ENCODE measurements at places on chromosomes 7 and 10.
A peak's percentile ranks its signal among the peaks of the same experiment; 100 is the strongest.

- no peak for DNase-seq
Observed at GRCh38 chr7:151239837-151240459, 7.7 kb downstream of the CHPF2 start.

DNA sequence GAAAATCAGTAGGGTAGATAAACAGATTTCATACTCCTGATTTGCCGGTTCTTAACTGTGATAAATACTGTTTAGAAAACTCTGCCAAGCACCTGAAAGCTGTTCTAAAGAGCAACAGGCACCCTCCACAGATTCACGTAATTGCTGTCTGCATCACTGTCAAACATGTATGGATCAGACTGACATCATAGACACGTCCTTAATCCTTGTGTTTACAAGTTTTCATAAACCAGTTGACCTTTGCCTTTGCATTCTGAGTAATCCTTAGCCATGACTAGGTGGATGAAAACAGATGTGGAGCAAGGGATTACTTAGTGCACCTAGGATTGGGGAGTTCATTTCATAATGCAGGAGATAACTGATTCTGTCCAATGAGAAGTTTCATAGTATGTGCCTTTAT lies 41.6 kb downstream of the SLC39A12 start:
- DNase-seq: no peak

GRCh38 chr7:148589640-148590039 lies 926 bp upstream of the C7orf33 start:
- no peak for DNase-seq

GRCh38 chr10:21243748-21244257 lies 281.7 kb downstream of the SKIDA1 start:
- no peak for DNase-seq

DNA sequence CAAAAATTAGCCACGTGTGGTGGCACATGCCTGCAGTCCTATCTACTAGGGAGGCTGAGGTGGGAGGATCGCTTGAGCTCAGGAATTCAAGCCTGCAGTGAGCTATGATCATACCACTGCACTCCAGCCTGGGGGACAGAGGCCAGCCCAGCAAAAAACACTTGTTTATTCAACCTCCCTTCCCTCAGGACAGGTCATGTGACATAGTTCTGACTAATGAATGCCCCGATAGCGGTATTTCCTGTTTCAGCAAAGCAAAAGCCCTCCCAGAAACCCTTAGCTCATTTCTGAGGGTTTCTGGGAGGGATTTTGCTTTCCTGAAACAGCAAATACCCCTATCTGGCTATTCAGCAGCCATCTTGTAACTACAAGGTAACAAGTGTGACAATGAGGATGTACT lies 157.1 kb downstream of the GATA3 start:
- no peak for DNase-seq

- no peak for DNase-seq
Observed at GRCh38 chr10:97943294-97943693, 87.1 kb downstream of the CRTAC1 start.

GRCh38 chr7:73812996-73813395 lies 17.8 kb upstream of the CLDN4 start:
- DNase-seq: no peak

DNA sequence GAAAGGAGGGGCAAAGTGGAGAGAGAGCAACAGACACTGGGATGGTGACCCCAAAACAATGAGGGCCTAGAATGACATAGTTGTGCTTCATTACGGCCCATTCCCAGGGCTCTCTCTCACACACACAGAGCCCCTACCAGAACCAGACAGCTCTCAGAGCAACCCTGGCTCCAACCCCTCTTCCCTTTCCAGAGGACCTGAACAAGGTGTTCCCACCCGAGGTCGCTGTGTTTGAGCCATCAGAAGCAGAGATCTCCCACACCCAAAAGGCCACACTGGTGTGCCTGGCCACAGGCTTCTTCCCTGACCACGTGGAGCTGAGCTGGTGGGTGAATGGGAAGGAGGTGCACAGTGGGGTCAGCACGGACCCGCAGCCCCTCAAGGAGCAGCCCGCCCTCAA lies 20.7 kb downstream of the PRSS2 start:
- DNase-seq: no peak

DNA sequence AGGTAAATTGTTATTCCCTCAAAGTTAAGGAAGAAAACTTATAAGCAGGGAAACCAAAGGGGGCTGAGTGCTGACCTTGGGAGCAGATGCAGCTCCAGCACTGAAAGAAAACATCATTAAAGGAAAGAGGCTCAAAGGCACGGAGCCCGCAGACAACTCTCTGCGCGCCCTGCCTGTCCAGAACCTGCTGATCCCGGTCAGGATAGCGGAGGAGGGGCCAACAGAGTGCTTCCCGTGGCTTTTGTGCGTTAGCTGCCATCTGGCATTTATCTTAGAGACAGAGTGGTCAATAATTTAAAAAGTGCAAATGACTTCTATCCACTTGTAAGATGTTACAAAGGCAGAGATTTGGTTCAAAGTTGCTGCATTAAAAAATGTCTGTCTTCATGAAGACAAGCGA lies 162.1 kb downstream of the FANK1 start:
- DNase-seq: no peak

GRCh38 chr10:121681997-121682687 lies 83.9 kb upstream of the FGFR2 start:
- no peak for DNase-seq

DNA sequence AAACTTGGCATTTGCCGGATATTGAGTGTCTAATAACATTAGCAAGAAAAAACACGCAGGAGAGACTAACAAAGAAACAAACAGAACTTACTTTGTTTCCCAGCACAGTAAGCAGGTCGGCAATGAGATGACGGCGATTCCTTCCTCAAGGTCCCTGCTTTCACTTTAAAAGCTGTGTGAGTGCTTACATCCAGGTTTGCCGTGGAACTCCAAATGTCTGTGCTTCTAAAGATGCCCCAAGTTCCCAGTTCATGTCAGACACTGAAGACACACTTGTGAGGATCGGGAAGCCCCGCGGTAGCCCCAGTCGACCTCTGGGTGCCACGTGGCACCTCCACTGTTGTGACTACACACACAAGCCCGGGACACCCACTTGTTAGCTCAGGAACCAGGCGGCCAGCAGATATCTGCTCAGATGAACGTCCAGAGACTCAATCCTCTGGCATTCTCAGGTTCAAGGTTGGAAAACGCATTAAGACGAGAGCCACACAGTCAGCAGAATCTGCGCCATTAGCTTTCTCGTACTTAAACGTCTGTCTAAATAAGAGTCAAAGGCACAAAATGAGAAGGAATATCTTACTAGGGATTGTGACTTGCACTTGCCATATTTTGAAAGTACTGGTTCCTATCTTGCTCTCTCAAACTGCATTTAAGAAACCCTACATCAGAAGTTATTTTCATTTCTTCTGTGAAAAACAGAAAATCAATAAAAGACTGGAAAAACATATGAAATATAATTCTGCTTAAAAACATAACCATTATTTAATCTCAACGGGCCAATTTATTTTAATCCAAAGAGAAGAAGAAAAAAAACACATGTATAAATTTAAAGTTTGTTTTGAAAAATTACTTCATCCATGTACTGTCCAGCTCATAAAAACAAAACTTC lies 207.6 kb upstream of the KLF14 start:
- peak; percentile 22 for DNase-seq

DNA sequence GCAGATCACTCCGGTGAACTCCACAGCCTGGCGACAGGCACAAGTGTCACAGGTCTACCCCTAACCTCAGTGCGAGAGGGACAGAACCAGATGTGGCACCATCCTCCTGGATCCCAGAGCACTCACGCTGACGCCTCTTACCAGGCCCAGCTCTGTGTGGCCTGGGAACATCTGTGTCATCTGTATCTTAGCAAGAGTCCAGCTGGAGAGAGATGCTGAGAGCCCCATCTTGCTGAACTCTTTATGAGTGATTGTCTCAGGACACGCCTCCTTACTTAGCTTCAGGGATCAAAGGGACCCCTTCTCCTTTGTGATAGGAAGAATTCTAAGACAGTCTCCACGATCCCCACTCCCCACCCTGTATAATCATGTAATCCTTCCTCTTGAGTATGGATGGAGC lies 10.0 kb upstream of the PROSER2 start:
- DNase-seq: no peak

- DNase-seq: peak; percentile 45
Observed at GRCh38 chr7:4631380-4632179, 50.5 kb upstream of the FOXK1 start.

- DNase-seq: peak; percentile 8
Observed at GRCh38 chr7:1695800-1696454, 25.9 kb downstream of the ELFN1 start.

DNA sequence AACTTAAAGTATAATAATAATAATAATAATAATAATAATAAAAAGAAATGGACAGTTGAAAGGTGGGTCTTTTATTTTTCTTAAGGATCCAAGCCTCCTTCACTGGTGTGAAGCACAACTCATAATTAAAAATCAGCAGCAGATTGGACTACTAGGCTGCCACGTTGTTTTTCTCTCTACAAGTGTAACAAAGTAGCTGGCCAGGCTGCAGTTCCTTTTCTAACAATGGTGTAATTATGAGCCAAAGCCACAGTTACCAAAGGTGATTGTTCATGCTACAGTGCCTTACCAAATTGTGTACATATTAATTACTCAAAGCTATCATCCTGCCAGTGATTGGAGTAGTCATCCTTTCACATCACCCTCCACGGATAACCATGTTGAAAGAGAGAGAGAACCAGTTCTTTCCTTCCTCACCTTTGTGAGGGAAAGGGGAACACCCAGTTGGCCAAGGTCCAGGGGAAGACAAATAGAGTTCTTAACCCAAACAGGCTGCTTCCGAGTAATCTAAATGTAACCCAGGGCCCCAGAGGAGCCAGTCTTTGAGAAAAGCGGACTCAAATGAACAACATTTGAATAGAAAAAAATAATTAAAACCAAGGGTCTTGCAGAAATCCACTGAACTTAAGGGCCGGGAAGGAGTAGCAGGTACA lies 86.3 kb upstream of the NPS start:
- no peak for DNase-seq

GRCh38 chr7:151062399-151063211 lies 3.2 kb downstream of the SLC4A2 start:
- no peak for DNase-seq

DNA sequence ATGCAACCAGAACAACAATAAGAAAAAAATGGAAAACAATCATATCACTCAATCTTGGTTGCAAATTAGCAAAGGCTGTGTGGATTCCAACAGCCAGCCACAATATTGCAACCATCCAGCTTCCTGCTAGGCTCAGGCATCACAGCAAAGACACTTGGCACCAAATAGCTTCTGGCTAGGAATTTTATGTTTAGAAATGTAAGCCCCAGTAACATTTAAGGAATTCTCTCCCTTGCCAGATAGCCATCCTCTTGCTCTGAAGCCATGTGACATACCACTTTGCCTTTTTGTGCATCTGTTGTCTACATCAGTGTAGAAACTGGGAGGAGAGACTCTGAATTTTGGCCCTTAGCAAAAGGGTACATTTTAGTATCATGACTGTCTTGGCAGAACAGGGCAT lies 22.2 kb downstream of the MKX start:
- no peak for DNase-seq

- DNase-seq: no peak
Observed at GRCh38 chr10:65670087-65670486, 1255.7 kb upstream of the LRRTM3 start.

DNA sequence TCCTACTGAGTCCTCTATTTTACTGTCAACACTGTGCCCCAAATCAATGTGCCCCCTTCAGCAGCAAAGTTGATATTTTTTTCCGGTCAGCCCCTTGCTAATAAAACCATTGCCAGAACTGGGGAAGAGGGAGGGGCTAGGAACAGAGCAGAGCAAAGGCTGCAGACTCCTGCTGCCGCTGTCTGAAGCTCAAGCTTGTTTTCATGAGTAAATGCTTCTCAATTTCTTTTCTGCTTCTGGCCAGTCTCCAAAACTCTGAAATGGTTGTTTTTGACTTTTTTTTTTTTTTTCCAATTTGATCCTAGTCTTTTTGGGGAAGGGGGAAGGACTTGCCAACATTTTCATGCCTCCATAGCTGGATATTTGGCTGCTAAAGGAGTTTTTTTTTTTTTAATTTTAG lies 26.7 kb upstream of the PROSER2 start:
- DNase-seq: no peak

- no peak for DNase-seq
Observed at GRCh38 chr7:101205901-101206664, 5.2 kb upstream of the MOGAT3 start.

DNA sequence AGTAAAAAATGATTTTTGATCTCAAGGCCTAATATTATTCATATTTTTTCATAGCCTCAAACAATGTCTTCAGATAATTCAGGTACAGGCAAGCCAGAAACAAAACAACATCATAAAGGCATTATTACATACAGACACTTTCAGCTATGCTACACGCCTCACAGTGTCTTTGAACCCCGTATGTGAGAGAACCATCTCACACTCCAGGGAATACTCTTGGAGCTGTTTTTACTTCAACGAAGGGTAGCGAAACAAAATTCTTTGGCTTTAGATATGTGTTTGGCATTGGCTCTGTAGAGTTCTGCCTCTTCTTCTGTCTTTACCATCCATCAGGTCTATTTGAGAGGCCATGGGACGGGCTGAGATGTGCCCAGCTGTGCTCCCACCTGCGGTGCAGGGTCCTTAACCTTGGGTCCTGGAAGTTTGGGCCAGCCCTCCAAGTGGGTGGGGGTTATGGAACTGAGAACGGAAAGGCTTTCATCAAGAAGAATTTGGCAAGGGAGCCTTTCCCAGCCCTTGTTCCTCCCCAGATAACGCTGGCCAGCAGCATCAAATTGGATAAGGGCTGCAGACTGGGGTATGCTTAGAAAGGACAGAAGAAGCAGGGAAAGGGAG lies 276.9 kb downstream of the TCF7L2 start:
- no peak for DNase-seq

- peak; percentile 95 for DNase-seq
Observed at GRCh38 chr10:63711867-63712716, 190.9 kb downstream of the REEP3 start.

DNA sequence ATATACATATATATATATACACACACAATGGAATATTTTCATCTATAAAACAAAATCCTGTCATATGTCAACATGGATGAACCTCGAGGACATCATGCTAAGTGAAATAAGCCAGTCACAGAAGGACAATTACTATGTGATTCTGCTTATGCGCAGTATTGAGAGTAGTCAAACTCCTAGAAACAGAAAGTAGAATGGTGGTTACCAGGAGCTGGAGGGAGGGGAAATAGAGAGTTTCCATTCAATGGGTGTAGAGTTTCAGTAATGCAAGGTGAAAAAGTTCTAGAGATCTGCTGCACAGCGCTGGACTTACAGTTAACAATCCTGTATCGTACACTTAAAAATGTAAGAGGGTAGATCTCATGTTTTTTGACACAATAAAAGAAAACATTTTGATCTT lies 181.9 kb downstream of the CDCA7L start:
- peak; percentile 36 for DNase-seq

DNA sequence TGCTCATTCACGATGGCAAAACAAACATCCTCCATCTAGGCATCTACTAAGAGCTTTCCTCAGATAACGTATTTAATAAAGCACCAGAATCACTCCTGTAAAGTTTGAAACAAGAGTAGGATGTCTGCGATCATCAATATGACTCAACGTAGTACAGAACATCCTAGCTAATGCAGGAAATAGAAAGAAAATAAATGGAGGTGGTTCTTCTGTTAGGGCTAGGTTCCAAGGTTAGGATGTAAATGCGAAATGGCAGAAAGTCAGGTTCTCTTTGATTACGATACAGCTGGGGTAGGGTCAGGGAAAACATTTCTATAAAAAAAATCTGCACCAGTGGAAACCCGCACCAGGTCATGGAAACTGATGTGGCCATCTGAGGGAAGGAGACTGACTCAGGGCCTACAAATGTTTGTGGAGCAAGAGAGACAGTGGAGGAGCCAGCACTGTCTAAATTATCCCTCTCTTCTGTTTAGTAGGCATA lies 29.1 kb downstream of the CCDC6 start:
- no peak for DNase-seq

- no peak for DNase-seq
Observed at GRCh38 chr10:33365871-33366411, 31.5 kb upstream of the NRP1 start.

- no peak for DNase-seq
Observed at GRCh38 chr10:43190775-43191174, 52.5 kb downstream of the CSGALNACT2 start.
